ENCODE measurements at places on chromosomes 12 and 14.
A peak's percentile ranks its signal among the peaks of the same experiment; 100 is the strongest.

DNA sequence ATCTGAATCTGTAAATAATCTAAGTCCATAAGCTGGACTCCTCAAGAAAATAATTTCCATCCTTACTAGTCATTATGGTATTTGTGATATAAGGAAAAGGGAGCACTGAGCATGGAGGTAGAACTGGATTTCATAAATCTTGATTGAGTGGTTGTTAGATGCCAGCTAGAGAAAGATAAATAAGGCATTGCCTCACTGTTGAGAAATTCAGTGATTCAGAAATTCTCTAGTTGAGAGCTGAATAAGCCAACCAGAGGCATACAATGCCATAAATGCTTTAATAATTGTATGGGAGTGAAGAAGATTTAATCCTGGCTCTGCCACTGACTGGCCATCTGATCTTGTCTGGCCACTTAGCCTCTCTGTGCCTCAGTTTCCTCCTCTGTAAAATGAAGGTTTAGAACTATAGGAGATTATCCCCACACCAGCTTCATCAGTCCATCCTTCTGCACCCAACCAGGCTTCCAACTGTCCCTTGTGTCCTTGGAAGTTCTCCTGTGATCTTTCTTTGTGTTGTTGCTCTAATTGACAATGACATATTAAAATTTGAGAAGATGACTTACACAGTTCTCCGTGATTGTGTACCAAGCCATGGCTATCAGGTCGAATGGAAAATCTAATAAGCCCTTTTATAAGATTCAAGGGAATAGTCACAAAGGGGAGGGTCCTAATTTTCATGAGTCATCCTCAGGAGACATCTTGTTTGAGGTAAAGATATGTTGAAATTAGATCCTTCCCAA lies 394.3 kb downstream of the EGLN3 start:
- DNase-seq, result no peak

DNA sequence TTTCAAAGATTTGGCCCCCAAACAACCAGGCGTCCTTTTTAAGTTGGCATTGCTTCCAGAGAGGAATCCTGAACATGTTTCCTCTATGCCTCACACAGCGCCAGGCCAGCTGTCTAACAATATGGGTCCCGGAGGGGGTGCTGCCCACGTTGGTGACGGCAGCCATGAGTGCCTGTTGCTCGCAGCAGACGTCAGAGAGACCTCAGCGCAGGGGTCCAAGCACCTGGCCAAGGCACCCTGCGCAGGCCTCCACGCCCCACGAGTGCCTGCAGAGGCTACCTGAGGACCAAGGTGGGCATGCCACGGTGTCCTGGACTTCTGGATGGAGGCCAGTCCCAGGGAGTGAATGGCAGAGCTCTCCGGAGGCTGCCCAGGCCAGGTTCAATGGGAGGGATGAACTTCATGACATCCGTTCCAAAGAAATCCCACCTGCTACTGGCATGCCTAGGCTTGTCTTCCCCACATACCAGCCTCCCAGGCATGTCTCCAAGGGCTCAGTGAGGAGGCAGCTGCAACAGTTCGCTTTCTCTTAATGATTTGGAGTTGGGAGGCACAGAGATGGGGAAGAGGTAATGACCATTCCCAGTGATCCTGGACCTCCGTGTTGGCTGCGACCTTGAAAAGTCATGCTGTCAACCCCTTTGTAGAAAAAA lies 11.6 kb upstream of the FOXN3 start:
- DNase-seq, result no peak

GRCh38 chr12:108995370-108995992 lies 25.4 kb downstream of the SVOP start:
- no peak for DNase-seq

GRCh38 chr12:48978741-48979601 lies 849 bp downstream of the WNT1 start:
- DNase-seq, result no peak

GRCh38 chr14:89624500-89625156 lies 207.6 kb upstream of the FOXN3 start:
- no peak for DNase-seq

DNA sequence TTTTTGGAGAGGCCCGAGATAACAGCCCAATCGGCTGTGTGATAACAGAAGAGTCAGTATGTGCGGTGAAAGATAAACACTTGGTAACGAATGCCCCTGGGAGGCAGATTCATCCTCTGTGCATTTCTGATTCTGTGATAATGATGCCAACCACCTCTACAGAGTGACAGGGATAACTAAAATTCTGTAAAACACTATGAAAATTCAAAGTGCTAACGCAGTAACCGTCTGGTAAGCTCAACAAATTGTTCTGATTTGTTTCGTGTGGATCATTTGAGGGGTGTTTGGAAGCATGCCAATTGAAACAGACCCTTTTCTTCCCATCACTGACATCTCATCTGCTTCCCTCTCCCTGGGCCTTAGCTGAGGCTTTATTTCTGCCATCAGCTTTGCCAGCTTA lies 76.3 kb downstream of the ESR2 start:
- no peak for DNase-seq

DNA sequence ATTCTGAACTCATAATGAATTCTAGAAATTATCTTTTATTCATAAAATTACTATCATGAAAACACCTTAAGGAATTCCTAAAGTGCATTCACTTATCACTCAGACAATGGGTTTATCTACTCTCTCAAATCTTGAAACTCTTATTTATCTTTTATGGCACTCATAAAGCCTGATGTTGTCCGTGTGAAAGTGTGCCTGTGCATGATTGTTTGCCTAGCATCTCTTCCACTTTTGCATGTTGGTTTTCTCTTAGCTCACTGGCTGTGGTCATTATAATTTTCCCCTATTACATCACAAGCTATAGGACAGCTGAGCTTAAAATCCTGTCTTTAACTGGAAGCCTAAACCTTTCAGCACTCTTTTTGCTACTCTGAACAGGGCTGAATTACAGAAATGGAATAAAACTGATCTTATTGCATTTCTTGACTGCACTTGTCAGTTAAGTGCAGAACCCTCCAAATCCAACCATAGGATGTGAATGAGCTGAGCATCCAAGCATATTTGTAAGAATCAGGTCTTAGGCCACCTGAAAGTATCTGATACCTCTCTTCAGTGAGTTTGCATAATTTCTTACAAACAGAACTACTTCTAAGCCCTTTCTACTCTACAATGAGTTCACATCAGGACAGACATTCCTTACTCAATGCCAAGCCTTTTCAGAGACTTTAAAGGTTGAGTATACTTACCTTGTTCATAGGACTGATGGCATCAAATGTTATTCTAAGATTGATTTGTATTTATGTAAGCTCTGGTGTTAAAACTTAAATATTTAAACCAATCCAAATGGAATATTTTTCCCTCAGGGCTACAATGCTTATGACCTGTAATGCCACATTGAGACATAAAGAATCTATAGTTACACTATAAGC lies 221.2 kb upstream of the KITLG start:
- DNase-seq, result no peak

DNA sequence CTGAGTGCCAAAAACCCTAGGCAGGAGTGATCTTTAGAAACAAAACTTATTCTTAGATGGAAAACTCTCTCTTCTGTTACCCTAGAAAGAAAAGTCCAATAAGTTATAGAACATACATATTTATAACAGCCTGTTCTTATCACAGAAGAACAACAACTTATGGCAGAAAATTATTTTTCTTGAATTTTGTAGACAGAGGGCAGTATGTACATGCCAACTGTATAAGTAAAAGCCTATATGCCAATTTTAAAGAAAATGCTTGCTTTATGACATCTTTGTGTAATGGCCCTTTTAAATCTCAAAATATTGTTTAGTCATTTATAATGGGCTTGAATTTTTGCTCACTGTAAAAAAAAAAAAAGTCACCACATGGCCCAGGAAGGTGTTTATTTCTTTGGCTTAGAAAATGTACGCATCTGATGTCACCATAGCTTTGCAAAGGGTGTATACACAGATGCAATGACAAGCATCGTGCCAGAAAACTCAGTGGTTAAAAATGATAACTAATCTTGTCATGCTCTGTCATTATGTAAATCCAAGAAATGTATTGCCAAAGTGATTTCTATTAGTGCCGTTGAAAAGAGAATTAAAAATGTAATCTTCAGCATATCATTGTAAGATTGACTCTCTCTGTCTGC lies 38.3 kb upstream of the GRIP1 start:
- no peak for DNase-seq

- no peak for DNase-seq
Observed at GRCh38 chr12:109701064-109701463, 12.6 kb upstream of the FAM222A start.

DNA sequence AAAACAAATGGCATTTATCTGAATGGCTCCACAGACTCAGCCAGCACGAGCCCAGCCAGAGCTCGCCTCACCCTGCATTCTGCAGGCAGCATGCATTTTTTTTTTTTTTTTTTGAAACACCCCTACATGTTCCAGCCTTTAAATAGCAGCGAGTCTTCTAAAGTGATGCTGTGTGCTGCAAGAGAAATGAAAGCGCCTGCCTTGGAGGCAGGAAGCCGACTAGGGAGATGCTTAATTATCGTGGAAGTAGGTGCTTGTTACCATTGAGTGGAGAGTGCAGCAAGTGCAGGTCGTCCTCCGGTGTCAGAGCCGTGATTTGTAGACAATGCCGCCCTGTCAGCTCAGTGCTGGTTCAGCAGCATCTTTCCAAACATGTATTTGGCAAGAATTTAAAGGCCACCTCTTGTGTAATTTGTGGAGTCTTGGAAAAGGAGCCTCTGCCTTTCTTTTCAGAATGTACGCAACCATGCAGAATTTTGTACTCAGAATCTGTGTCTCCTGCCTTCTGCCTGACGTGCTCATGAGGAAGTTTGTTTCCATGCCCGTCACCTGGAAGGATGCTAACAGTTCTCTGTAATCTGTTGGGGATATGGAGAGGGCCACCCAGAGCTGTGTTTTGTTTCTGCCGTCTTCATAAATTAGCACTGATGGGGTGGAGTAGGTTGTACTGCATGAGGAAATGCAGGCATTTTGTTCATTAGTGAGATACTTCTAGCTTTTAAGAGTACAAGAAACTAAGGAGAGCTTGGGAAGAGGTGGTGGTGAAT lies 345.9 kb upstream of the RGS6 start:
- DNase-seq, result no peak

- DNase-seq, result no peak
Observed at GRCh38 chr12:62692884-62693283, 226.3 kb downstream of the MON2 start.

DNA sequence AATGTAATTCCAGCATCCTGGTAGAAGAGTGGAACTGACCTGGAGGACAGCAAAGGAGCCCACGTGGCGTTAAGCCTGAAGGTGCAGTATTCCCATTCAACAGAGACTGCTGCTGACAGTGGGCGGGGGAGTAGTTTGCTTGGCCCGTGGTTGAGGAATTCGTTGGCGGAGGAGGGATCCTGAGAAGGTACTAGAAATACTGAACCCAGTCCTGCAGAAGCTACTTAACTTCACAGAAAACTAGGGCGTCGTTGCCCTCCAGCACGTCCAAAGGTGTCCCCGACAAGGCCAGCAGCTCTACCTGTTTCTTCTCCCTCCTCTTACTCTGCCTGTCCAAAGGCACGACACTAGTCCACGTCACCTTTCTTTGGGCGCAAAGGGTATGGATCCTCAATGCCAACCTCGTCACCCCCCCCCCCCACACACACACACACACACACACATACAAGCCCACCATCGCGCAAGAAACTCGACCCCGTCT lies 303 bp downstream of the PUS7L start:
- DNase-seq, result no peak

- DNase-seq, result no peak
Observed at GRCh38 chr14:75234173-75235115, 44.2 kb upstream of the FOS start.

DNA sequence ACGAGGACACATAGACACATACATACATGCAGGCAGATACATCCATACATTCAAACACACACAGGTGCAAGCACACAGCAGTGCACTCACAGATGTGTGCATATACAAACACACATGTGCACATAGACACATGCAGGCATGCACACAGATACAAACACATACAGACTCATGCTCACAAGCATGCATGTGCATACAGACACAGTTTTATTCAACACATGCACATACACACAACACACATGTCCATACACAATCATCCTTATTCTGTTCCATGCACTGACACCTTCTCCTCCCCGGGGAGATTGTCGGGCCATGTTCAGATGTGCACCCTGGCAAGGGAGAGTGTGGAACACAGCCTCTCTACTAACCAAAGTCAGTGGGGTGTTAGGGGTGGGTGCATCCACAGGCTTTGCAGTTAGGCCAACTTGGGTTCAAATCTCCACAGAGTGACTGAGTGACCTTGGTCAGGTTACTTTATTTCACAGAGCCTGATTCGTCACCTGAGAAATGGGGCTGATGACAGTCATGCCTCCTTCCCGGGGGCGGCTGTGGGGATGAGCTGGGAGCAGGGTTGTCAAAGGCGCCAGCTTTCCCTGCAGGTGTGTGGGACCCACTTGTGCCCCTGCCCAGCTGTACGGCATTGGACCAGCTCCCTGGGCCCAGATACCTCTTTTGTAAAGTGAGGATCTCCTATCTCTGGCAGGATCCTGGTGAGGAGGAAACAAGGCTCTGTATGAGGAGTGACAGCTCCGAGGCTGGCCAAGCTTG lies 250.1 kb downstream of the SLC41A2 start:
- DNase-seq, result no peak

DNA sequence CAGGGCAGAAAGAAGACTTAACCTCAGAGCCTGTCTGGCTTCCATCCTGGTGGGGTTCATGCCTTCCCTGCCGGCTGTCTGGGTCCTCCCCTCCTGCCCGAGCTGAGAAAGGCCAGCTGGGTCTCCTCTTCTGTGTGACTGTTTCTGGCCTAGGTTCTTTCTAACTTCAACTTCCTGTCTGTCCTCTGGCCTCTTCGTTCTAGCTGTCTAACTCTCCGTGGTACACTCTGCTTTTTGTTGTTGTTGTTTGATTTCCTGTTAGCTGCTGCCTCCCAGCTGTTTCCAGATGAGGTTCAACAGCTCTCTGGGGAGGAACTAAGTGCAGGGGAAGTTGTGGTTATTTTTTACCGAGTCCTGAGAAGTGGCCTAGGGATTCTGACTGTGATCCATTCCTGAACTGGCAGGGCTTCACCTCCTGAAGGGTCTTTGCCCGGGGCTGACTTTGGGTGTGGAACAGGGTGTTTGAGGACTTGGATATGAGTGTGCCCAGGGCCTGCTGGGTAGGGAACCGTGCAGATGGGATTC lies 3.2 kb downstream of the MLXIP start:
- DNase-seq, result no peak

GRCh38 chr12:95738024-95738611 lies 52.4 kb downstream of the NTN4 start:
- DNase-seq, result no peak

GRCh38 chr14:40758076-40758475 lies 848.6 kb upstream of the LRFN5 start:
- no peak for DNase-seq

- DNase-seq, result peak; percentile 33
Observed at GRCh38 chr12:80472911-80473500, 29.0 kb downstream of the PTPRQ start.

DNA sequence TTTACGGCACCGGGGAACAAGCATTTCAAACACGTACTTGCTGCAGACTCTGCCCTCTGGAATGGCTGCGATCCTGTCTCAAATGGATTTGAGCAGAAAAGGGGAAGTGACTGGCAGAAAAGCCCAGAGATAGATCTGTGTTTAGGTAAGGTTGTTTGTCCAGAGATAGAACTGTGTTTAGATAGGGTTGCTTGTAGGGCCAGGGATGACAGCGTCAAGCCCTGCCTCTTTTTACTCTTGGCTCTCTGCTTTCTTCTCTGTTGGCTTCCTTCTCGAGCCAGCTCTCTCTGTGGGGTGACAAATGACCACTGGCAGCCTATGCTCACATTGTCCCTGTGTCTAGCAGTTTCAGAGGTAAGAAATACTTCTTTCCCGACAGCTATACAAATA lies 11.4 kb downstream of the DGLUCY start:
- DNase-seq, result no peak

GRCh38 chr12:130830246-130830551 lies 8.9 kb downstream of the STX2 start:
- DNase-seq, result no peak

GRCh38 chr12:78194448-78194847 lies 363.8 kb downstream of the NAV3 start:
- no peak for DNase-seq
